ENCODE measurements at places on chromosomes 2 and 18.
A peak's percentile ranks its signal among the peaks of the same experiment; 100 is the strongest.

- DNase-seq: no peak
These were observed 293.8 kb downstream of the PRKCE start for GRCh38 chr2:45945302-45945717.

- DNase-seq: no peak
These were observed 16.7 kb upstream of the ZSCAN30 start for GRCh38 chr18:35306588-35307250.

DNA sequence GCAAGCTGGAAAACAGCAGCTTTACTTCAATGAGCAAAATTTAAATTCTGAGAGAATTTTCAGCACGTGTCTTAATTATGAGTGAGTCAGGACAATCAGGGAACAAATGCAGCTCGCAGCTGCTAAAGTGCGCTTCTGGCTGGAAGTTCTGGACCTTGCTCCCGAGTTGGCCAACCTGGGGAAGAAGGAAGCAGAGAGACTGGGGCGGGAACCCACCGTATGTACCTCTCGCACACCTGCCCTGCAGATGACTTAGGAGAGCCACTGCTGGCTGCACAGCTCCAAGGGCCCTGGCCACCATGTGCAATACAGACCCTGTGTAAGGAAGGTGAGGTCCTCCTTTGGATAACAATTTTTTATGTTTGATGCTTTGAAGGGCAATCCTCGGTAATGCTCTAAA is 42.4 kb downstream of the REEP1 start:
- DNase-seq: no peak

DNA sequence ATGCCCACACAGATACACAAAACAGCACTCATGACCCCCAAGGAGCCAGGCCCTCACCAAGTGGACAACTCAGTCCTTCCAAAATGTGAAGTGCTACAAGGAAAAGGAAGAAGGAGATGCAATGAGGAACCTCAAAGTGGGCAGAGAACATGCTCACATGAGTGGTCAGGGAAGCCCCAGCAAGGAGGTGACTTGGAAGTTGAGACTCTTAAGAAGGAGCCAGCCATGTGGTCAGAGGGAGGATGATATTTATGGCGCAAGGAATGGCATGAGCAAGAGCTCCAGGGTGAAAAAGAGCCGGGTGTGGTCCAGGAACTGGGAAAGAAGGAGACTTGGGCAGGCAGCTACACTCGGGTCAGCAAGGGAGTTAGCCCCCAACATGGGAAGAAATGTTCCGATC is 30.0 kb upstream of the KLHL29 start:
- DNase-seq: no peak

DNA sequence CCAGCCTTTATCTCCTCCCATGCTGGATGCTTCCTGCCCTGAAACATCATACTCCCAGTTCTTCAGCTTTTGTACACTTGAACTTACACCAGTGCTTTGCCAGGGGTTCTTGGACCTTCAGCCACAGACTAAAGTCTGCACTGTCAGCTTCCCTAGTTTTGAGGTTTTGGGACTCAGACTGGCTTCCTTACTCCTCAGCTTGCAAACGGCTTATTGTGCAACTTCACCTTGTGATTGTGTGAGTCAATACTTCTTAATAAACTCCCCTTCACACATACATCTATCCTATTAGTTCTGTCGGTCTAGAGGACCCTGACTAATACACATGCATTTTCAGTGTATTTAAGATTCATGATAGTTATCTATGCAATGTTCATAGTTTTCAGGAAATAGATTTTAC is 35.8 kb upstream of the ZNF804A start:
- no peak for DNase-seq

GRCh38 chr2:124884315-124884714 is 859.2 kb downstream of the CNTNAP5 start:
- no peak for DNase-seq

GRCh38 chr2:124563426-124563825 is 538.3 kb downstream of the CNTNAP5 start:
- no peak for DNase-seq

DNA sequence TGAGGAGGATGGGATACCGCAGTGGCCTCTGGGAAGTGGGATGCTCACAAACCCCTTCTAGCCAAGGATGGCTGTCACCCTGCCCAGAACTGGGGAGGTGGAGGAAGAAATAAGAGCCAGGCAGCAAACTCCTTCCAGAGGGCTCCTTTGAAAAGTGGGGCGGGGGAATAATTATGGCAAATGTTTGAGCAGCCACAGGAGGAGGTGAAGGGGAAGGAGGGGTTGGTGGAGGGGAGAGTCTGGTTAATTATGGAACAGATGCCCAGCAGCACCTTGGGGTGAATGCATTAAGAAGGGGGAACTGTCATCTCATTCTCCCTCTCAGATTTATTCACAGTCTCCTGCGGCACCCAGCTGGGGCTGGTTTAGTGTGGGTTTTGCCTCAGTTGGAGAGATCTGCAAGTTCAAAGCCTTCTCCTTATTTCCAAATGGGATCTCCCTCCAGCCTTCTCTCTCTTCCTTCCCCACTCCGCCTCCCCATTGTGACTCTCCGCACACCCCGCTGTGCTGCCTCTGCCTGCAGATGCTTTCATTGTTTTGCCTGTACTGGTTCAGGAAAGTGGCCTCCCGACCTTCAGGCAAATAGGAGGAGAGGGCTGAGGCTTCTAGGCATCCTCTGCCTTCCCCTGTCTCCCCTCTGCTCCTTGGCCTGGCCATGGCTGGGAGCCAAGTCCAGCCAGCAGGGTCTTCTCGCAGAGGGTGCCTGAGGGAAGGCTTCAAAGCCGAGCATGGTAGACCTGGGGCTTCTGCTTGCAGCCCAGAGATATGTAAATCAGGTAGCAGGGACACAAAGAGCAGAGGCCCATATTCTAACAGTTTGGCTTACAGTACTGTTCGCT is 457.2 kb upstream of the MEX3C start:
- DNase-seq: no peak

DNA sequence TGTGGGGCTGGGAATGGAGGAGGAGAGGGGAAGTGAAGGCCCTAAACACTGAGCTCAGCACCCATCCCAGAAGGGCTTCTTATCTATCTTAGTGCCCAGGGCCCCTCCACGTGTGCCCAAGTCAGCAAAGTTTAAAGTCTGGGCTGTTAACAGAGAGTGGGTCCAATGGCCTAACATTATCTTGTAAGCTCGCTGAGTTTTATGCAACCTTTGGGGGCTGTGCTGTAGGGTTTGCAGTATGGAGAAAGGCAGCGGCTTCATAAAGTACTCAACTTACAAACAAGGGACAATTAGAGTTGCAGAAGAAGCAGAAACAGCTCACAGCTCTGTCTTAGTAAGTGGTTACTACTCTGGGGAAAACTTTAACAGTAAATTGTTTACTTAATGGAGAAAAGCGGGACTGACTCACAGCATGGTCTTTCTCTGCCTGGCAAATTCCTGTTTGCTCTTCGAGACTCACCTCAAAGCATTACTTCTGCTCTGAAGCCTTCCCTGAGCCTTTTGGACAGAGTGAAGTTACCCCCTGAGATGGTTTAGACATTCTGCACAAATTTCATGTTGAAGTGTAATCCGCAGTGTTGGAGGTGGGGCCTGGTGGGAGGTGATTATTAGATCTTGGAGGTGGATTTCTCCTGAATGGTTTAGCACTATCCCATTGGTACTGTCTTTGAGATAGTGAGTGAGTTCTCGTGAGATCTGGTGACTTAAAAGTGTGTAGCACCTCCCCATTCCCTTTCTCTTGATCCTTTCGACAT is 9.0 kb downstream of the ENOSF1 start:
- no peak for DNase-seq

DNA sequence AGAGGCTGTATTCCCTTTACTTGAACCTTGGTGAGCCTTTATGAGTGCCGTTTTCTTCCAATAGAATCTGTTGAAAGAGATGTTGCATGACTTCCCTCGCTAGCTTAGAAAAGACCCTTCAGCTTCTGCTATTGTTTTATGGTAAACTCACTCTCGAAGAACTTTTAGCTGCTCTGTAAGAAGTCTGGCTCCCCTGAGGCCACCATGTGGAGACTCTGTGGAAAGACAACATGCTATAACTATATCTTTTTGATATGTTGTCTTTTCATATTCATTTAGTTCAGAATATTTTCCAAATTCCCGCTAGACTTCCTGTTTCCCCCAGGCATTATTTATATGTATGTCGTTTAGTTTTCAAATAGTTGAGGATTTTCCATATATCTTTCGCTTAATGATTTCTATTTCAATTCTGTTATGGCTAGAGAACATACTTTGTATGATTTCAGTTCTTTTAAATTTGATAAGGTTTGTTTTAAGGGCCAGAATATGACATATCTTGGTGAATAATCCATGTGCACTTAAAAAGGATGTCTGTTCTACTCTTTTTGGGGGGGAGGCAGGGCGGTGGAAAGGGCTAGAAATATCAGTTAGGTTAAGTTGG is 64.1 kb downstream of the PTPN4 start:
- peak; percentile 13 for DNase-seq

DNA sequence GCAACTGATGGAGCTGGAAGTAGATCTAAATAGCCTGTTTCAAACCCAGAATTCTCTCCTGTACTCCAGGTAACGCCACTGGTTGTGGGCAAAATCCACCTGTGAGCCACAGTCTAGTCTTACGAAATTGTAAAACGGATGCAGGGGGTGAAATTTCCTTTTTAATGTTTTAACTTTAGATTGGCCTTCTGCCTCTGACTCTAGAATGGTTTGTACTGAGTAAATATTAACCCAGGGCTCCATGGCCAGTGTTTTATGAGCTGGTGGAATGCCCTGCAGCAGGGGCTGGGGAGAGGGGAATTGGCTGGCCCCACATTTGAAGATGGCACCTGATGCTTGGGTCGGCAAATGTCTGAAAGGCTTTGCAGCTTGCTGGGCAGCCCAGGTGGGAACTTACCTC is 156.6 kb downstream of the MYCN start:
- no peak for DNase-seq

GRCh38 chr2:219556413-219556812 is 12.6 kb downstream of the TMEM198 start:
- no peak for DNase-seq

DNA sequence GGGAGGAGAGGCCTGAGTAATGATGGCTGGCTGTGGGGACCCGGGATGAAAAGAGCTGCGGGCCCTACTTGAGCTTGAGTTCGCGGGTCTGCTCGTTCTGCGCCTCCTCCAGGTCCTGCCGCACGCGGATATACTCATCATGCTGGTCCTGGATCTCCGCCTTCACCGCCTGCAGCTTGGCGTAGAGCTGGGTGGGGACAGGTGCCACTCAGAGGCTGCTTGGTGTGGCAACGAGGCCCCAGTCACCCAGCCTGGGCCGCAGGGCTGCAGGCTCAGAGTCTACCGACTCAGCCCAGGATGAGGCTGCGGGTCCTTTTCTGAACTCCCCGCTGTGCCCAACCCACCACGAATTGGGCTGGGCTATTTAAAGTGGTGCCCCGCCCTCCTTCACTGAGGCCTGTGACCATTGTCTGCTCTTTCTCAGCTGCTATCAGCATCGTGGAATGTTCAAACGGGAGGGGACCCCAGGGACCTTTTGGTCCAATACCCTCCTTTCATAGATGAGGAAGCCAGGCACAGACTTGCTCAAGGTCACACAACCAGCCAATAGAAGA is 28.0 kb downstream of the KIF3C start:
- no peak for DNase-seq

- DNase-seq: no peak
These were observed 85.8 kb downstream of the EPAS1 start for GRCh38 chr2:46383113-46383395.

- peak; percentile 55 for DNase-seq
These were observed at the start of gene TGIF1 for GRCh38 chr18:3450012-3450798. TSS of gene TGIF1 (plus strand) at chr18:3450172. CDS start at chr18:3450490, 318 bp downstream.

GRCh38 chr2:21633911-21634310 is 510.1 kb downstream of the TDRD15 start:
- DNase-seq: no peak

- no peak for DNase-seq
These were observed 28.9 kb downstream of the PXDN start for GRCh38 chr2:1715184-1716013.

DNA sequence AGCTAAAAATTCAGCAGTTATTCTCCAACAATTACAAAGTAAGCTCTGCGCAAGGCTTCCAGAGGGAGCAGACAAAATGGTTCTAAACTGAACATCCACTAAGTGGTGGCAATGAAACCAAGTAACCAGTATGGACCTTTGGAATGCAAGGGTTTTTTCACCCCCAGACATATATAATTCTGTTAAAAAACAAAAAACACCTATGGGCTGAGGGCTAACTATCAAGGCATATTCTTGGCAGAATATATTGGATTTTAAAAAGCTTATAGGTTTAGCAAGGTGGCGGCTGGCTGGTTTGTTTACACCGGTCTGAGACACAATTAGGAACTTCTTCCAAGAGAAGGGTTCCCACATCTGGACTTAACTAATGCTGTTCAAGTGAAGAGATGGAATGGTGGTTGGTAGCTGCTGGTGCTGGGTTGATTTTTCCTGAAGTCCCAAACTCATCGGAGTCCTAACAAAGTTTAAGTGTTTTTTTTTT is 2.8 kb downstream of the ZFP36L2 start:
- no peak for DNase-seq

DNA sequence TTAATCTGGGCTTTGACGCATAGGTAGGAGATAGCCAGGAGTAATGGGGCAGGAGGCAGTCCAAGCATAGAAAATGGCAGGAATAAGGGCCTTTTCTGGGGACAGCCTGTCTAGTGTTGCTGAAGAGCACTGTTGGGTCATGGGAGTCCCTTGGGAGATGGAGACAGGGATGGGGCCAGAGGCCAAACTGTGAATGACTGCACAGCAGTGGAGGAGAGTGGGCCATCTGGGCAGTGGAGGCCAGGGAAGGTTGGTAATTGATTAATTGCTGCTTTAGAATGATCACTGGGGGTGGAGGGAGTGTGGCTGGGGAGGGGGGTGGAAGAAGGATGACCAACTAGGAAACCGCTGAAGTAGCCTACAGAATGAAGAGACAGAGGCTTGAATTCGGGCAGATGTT is 28.6 kb upstream of the CREG2 start:
- DNase-seq: no peak

DNA sequence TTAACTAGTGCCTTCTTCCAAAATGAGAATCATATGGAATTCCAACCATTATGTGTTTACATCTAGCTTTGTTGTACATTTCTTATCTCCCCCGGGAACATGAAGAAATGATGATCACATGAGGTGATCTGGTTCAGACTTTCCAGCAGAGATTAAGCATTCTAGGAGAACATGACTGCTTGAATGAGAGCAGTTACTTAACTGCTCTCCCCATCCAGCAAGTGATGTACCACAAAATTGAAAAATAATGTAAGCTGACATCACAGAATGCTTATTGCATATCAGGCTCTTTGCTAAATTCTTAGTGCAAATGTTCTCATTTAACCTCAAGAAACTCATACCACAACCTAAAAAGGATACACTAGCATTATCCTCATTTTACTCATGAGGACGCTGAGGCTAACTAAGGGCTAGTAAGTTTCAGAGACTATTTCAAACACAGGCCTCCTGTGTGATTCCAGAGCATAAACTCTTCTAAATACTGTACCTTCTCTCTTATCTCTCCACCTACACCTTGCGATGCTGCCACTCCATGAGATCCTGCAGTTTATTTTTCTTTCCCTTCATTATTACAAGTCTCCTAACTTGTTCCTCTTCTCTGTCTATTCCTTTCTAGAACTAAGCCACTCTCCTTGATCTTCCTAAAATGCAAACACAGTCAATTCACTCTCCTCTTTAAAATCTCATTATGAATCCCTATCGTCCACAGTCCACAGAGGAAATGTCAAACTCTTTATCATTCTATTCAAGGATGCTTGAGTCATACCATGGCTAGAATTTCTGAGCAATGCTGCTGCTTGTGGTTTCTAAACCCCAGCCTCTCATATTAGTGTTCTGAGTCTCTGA is 1224.8 kb upstream of the ZEB2 start:
- DNase-seq: no peak

Measured in stimulated activated CD4-positive, alpha-beta T cell treated with anti-CD3 and anti-CD28 coated beads, Interleukin-12 subunit alpha, Interleukin-12 subunit beta, amount 100 ng/mL, for 4 hours (primary cell).